Right ventricle myocardium superior (tissue), 1 donor: ENCODE measurements at places on chromosomes 6 and 20.
A peak's percentile ranks its signal among the peaks of the same experiment; 100 is the strongest.

- no peak for DNase-seq
These were observed 6.8 kb upstream of the FASTKD5 start for GRCh38 chr20:3166338-3166912.

GRCh38 chr6:38086346-38086745, 266.8 kb downstream of the ZFAND3 start:
- no peak for DNase-seq

GRCh38 chr20:42982218-42982617, 207.5 kb downstream of the PTPRT start:
- no peak for DNase-seq

DNA sequence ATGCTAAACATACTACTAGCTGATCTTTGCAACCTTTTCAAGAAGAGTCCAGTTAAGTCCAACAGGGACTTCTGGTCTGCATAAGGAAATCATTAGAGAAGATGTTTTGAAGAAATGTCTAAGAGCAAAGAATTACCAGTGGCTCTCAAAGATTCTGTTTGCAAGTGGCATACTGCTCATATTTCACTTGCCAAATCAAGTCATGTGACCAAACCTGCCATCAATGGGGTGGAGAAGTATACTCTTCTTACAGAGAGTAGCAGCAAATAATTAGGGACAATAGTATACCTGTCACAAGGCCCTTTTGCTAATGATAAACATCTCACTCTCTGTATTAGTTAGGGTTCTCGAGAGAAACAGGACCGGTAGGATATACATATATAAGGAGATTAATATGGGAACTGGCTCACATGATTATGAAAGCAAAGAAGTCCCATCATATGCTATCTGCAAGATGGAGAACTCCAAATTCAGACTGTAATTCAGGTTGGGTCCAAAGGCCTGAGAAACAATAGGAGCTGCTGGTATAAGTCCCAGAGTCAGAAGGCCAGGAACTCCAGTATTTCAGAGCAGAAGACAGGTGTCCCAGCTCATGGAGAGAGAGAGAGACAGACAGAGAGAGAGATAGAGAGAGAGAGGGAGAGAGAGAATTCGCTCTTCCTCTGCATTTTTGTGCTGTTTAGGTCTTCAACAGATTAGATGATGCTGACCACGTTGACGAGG, 111.5 kb downstream of the LCA5 start:
- DNase-seq = no peak

DNA sequence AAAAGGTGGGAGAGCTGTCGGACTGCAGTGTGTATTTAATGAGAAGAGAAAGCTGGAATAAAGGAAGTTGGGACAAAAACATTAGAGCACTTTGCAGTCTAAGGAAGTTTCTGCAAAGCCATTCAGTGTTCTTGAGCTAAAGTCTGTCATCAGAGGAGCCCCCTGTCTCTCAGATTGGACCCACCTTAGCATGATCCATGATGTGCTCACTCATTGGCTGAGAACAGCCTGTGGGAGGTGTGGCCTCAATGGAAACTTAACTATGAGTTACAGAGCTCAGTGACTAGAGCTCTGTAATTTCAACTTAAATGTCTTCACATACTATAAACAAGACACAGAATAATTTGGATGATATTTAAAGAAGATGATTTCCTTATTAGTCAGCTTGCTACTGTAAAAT, 437.0 kb downstream of the BTBD3 start:
- no peak for DNase-seq

GRCh38 chr6:156807795-156808194, 30.6 kb downstream of the ARID1B start:
- no peak for DNase-seq

DNA sequence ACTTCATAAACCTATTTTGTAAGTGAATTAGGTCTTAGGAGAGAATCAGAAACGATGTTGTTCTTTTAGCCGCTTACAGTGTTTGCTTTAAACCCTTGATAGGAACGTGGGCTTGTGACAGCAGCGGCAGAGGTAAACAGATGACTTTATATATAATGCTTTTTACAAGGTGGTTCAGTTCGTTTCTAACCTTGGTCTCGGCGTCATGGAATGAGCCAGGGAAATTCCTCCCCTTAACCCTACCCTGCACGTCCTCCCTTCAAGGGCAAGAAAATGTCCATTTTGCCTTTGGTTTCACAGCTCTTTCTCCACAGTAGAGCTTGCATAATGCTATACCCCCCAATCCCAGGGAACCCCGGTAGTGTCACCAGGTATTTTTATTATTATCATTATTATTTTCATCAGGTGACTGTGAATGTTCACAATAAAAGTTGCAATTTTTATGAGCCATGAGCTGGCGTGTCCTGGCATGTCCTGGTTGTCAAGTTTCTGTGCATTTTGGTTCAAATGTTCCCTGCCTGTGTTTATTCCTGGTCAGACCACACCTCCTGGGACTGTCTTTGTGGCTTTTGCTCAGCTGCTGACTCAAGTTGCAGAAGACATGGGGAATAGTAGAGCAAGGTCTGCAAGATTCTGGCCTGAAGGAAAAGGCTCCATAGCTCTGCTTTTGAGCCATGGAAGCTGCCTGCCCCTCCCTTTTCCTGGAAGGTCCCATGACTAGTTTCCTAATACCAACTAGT, 112.8 kb upstream of the BMP2 start:
- DNase-seq = no peak

- no peak for DNase-seq
These were observed 7.5 kb upstream of the TTPAL start for GRCh38 chr20:44468044-44468782.

GRCh38 chr6:40322336-40322735, 264.8 kb downstream of the LRFN2 start:
- DNase-seq = no peak

DNA sequence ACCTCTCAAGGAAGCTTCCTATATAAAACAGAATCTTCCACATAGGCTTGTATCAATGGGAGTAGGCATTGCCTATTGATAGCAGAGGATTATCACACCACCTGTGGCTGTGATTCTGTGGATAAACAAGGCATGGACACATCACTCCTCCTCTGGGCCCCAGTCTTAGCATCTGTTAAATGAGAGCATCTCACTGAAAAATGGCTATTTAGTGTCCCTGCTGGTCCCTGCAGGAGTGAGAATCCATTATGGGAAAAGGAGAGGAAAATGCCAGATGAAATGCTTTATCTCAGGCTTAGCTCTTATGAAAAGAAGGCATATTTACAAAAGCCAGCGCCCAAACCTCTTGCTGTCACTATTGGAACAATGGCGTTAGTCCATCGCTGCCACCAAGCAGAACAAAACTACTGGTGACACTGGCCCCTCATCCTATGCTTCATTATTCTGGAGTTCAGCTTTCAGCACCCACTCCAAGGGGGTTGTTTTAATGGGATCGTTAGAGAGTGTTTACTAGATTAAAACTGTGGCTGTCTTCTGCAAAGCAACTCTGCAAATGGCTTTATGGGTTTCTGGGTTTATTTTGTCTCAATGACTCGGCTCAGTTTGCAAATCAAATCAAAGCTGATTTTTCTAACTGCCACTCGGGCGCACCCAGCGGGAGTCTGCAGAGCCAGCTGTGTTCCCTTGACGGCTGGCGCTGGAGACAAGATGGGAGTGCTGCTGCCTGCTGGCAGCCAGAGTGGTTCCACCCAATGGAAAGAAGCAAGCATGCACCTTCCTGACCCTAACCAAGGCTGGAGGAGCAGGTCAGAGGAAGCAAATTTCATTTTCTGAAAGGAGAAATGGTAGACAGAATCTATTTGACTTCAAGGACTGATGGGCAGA, 658.8 kb upstream of the CHD6 start:
- no peak for DNase-seq

DNA sequence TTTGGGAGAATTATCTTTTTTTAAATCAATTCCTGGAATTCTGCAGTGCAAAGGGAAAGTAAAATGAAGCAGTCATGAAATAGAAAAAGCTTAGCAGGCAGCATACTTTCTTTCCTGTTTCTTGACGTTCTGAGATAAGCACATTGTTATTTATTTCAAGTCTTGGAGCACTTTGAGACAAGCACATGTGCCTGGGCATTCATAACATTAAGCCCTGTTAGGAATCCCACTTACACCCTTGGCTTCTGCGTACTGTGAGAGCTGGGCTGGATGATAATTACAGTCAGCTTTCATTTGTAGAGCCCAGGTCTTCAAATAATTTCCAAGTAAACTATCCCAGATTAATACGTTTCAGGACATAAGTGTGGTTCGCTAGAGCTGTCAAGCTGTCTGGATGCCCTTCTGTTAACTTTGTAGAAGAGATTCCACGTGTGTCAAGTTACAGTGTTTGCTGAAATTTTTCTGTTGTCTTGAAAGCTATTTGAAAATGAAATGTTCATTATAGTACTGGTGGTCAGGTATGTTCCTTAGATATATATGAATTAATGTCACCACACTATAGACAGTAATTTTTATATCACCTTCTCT, 8.9 kb downstream of the FARS2 start:
- no peak for DNase-seq

DNA sequence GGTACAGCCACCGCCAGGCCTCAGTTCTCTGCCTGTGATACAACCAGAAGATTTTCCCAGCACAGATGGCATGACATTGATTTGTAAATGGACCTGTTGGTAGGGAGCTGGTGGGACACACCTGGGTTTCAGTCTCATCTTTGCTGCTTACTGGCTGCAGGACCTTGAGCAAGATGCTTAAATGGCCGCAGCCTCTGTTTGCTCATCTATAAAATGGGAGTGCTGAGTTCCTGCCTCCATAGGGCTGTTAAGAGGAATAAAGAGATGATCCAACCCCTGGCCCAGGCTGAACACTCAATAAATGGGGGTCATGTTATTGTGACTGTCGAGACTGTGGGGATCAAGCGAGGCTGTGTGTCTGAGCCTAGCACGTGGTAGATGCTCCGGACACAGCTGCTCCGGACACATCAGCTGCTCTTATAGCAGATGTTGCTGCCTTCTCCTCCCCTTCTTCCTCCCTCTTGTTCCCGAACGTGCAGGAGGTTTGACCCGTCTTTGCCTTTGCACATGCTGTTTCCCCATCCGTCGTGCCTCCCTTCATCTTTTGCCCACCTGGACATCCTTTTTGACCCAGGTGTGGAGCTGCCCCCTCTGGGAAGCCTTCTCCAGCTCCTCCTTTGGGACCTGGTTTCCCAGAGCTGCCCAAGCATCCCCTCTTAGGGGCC, 29.2 kb downstream of the DLGAP4 start:
- peak; percentile 2 for DNase-seq

DNA sequence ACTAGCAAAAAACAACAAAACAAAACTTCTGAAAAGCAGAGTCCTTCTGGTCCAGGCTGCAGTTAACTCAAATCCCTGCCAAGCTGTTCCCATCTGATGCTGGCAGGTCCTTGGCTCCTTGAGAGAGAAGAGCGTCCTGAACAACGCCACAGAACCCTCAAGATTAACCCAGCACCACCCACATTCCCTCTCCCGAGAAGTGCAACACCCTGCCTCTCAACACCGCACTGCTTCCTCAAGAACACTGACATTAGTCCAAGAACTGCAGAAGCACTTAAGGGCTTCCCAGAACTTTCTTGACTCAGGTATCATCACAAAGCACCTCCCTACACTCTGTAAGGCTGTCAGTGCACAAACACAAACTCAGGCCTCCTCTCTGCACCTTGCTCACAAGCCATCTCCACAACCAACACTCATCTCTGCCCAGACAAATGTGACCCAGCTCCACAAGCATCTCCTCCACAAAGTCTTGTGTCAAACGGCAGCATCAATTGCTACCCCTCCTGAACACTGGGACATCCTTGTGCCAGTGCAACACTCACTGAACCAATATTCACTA, 7.5 kb downstream of the MRPL14 start:
- no peak for DNase-seq

GRCh38 chr6:125201961-125202729, 48.6 kb downstream of the TPD52L1 start:
- peak; percentile 75 for DNase-seq

- no peak for DNase-seq
These were observed 5.2 kb downstream of the PRSS35 start for GRCh38 chr6:83517500-83517899.

DNA sequence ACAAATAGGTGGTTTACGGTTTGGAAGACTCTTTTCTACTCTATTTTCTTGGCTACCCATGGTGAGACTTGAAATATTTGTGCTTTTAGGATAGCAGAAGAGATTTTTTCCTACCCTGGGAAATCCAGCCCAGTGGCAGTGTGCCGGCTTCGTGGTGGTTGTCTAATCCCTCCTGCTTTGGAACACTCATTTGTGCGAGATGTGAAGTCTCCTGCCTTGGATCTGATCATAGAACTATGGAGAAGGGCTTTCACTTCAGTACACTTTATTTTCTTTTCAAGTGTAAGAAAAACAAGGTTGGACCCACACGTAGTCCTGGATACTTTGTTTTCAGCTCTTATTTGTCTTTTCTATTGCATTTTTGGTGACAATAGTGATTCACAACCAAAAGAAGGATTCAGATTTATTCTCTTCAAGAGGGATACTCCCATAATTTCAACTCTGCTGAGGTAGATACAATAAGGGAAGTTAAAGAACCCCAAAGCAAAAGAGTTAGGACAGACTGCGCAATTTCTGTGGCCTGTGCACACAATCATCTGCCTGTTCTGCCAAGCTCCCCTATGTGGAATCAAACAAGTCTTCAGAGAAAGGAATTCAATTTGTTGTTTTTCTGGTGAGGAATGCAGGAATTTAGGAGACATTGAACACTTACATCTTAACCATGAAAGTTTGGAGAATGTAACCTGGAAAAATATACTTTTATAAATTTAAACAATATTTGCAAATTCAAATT, 413.2 kb downstream of the GJA1 start:
- DNase-seq = no peak

GRCh38 chr6:118856301-118856700, 37.7 kb upstream of the ASF1A start:
- DNase-seq = no peak

DNA sequence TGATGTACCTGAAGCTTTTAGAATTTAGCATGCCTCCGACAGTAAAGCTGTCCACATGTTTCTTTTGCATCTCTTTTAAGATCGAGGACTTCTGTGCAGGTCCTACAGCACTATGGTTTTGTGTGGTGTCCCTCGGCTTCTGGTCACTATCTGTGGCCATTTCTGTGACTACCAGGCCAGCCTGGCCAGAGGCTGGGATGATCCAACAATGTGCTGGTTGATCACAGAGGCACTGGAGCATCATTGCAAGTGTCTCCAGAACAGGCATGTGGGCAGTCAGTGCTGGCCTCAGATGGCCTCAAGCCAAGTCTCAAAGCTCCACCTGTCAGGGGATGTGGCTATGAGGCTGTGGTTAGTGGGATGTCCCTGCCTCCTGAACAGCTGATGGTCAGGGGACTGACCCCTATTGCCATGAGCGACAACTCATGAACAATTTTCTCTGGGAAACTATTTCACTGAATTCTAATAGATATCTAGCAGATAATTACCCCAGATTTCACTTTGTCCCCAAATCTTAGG, 136.6 kb downstream of the SYNDIG1 start:
- no peak for DNase-seq
